Osteoblast (primary cell): ENCODE measurements at places on chromosomes 16 and 17. TPM values are rescaled to one million over a fixed set of nuclear protein-coding genes. Genes with fewer than 3 reads are reported as not detected.

The OSGIN1 gene
- 3.6 and 5.0 TPM in 2 replicates for total RNA-seq

DNA sequence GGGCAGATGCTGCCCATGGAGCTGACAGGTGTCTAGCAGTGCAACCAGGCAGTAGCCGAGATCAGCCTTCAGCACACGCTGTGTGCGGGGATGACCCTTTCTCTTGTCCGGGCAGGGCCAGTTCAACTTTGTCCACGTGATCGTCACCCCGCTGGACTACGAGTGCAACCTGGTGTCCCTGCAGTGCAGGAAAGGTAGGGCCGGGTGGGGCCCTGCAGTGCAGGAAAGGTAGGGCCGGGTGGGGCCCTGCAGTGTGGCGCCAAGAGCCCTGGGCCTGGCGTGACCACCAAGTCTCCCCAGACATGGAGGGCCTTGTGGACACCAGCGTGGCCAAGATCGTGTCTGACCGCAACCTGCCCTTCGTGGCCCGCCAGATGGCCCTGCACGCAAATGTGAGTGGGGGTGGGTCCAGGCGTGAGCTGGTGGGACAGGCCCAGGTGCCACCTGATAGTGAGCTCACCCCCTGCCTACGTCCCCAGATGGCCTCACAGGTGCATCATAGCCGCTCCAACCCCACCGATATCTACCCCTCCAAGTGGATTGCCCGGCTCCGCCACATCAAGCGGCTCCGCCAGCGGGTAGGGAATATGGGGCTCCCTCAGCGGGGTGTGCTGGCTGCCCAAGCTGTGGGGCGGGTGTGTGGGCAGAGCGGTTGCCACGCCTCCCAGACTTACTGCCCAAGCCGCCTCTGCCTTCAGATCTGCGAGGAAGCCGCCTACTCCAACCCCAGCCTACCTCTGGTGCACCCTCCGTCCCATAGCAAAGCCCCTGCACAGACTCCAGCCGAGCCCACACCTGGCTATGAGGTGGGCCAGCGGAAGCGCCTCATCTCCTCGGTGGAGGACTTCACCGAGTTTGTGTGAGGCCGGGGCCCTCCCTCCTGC, 40.2 kb downstream of the TSC2 start:
- no peak overlapping the region for H3K4me3 ChIP-seq
- no peaks in the 10 kb centered on the region for H3K4me1 ChIP-seq
- H3K27me3 ChIP-seq: no peaks in the 10 kb centered on the region
- H3K36me3 ChIP-seq: peaks cover 61% of the 10 kb centered on the region
- peak; percentile 93 for DNase-seq

GRCh38 chr17:3029213-3029913, 34.0 kb downstream of the OR1D5 start:
- no peak overlapping the region for H3K4me3 ChIP-seq
- DNase-seq: no peak
- no peaks in the 10 kb centered on the region for H3K27me3 ChIP-seq
- no peak overlapping the region for H3K27ac ChIP-seq

DNA sequence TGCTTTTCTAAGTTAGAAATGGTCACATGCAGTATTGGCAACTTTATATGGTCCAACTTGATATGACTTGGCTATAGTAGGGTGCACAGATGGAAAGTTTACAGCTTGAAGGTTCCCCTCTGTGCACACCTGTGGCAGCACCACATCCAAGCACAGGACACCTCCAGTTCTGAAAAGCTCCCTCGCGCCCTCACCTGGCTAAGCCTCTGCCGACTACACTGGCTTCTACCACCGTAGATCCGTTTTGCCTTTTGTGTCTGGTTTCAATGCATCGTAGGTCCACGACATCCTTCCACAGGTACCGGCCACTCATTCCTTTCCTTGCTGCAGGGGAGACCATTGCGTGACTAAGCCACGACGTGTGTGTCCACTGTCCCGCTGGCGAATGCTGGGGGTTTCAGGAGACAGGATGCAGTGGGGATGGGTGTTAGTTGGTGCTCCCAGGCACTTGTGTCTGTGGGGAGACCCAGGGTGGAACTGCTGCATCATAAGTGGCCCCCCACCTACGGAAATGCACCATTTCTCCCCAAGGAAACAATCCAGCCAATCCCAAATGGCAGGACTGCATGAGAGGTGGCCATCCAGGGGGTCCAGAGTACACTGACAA, 4.9 kb upstream of the RASD1 start:
- no peaks in the 10 kb centered on the region for H3K36me3 ChIP-seq
- H3K4me3 ChIP-seq: no peak overlapping the region
- peak; percentile 45 for DNase-seq
- H3K27ac ChIP-seq: no peak overlapping the region

GRCh38 chr17:41009936-41010335, 1.0 kb upstream of the KRTAP3-1 start:
- H3K36me3 ChIP-seq: no peaks in the 10 kb centered on the region
- no peaks in the 10 kb centered on the region for H3K4me1 ChIP-seq
- no peak for DNase-seq
- H3K4me3 ChIP-seq: no peak overlapping the region
- H3K27me3 ChIP-seq: no peaks in the 10 kb centered on the region
